ENCODE measurements at places on chromosomes 11 and 22.

- no peak for DNase-seq
Measured at GRCh38 chr11:102946237-102946636, 9.3 kb downstream of the MMP13 start.

- DNase-seq, result no peak
Measured at GRCh38 chr11:111836721-111837120, 34.7 kb downstream of the ALG9 start.

GRCh38 chr11:122202161-122202950, 86.3 kb upstream of the BLID start:
- DNase-seq, result no peak

- no peak for DNase-seq
Measured at GRCh38 chr11:18791969-18792628, 501 bp upstream of the PTPN5 start.

GRCh38 chr11:126305699-126306098, 1.8 kb downstream of the DCPS start:
- peak; percentile 48 for DNase-seq

DNA sequence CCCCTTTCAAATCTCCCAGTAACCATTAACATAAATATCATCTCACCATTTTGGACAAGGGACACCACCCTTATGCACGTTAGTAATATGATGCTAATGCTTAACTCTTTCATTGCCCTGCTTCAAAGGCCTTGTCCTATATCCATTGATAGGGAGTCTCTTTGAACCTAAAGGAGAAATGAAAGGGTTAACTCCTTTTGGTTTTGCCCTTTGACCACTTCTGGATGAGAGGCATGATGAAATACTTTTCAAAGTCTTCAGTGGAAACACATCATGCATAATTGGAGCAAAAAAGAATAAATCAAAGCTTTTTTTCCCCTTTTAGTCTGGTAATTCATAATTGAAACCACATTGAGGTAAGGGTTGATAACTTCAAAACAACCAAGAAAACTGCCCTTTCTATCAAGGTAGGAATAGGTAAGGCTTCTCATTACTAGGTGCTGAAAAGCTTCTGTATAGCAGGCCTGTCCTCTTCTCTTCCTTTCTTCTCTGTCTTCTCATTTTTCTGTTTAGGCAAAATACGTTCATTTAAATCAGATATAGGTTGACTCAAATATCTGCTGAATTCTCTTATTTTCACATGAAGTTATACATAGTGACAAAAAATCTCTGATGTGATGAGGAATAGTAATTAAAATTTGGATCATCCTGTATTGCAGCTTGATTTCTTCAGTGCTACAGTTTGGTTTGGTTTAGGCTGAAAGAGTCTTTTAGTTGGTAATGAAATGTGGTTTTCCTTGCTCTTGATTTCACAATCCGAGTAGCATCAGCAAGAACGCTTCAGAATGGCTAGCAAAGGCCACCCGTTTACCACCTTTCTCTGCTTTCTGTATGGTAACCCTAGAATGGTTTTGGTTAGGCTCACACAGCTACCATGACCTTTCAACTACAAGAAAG, 94.8 kb downstream of the EXT2 start:
- DNase-seq, result no peak

DNA sequence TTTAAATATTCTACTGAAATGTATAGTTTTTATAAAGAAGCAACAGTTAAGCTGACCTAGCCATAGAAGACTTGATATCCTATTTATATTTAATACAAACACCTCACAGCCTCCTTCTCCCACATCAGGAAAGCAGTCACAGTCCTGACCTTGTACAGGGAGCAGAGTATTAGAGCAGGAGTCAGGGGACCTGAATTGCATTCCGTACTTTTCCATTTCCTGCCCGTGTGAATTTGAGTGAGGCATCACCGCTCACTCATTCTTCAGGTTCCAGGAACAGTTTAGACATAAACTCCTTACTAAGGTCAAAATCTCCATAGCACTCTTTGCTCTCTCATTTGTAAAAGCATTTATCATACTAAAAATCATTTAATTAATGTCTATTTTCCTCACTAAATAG, 482.5 kb upstream of the FAT3 start:
- DNase-seq, result no peak

DNA sequence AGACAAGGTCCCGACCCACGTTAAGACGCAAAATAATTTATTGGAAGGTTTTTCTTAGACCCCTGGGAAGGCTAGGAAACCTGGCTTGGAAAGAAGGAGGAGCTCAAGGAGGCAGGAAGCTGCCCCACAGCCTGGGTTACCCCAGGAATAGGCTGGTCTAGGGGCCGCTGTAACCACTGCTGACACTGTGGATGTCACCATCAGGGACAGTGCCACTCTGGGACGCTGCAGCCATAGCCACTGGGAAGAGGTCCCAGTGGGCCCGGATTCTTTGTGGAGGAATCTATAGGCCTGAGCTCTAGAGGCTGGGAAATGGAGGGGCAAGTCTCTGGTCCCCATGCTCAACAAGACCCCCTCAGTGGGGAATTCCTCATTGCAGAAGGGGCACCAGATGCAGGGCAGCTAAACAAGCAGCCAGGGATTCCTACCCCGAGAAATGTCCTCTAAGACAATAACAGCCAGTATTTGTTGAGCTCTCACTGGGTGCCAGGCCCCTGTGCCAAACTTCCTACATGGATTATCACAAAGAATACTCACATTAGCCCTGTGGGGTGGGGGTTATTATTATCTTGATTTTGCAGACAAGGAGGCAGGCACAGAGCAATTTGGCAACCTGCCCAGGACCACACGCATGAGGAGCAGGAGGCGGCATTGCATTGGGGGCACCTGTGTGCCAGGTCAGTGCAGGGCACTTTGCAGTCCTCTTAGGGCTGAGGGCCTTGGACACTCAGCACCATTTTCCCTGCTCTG, 19.5 kb upstream of the CHKA start:
- DNase-seq, result no peak

GRCh38 chr11:96014217-96014616, 90.3 kb upstream of the MTMR2 start:
- DNase-seq, result peak; percentile 66

DNA sequence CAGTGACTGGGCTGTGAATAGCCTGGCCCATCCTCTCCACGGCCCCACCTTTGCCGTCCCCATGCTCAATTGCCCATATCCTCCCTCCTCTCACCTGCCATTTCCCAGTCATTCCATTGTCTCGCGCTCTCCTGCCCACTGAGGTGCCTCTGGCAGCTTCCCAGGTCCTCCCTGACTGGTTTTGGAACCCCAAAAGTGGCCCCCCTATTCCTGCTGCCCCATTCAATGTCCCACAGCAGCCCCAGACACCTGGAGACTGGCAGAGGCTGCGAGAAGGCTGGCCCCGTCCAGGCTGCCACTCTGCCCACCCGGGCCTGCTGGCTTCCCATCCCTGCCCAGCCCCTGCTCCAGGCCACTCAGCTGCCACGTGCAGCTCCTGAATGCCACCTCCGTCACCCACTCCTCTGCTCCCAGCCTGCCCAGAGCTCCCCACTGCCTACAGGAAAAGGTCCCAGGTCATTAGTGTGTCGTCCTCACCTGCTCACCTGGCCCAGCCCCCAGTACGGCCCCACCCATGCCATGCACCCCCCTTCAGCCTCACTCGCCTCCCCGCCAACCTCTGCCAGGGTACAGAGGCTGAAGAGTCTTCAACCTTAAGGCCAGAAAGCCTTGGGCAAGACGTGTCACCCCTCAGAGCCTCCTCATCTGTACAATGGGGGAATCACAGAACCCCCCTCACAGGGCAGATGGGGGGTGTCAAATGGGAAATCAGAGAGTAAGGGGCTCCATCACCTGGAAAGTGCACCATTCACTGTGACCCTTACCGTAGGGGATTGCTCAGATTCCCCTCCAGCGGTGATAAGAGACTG, 37.5 kb downstream of the KCNJ4 start:
- no peak for DNase-seq

All from activated CD8-positive, alpha-beta T cell treated with anti-CD3 and anti-CD28 coated beads for 36 hours (primary cell).